Osteoblast (primary cell): ENCODE measurements at places on chromosomes 7 and 10. TPM values are rescaled to one million over a fixed set of nuclear protein-coding genes. Genes with fewer than 3 reads are reported as not detected.

DNA sequence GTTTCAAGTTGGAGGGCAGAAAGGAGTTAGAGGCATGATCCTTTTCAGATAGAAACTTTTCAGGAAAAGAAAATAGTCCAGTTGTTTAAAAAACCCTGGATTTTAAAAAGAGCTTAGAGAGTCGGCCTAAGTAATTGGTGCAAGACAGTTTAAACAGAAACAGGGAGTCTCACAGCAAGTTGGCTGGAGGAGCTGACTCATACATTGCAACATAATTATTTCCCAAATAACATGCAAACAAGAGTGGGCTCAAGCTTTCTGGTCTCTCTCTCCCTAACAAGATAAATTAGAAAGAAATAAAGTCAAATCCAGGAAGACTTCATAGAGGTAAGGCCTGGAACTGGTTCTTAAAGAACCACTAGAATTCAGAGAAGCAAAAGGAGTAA is 100.3 kb upstream of the AGBL3 start:
- no peak for DNase-seq

DNA sequence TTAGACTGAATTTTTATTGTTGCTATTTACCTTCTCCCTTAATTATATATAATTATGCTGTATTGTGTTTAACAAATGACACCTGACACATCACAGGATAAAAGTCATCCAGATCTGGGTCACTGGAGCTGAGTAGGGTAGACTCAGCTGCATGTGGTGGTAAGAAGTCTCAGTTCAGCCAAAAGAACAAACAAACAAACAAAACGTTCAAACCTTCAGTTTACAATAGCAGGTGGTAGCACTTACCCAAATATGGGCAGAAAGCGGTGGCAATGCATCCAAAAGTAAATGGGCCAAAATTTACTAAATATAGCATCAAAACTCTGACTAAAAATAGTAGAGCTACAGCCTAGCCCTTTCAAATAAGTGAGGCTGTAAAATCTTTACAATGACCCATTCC is 42.2 kb downstream of the ZWINT start:
- no peak for DNase-seq

- DNase-seq, result no peak
Measured at GRCh38 chr10:18875477-18875876, 173.1 kb upstream of the MALRD1 start.

DNA sequence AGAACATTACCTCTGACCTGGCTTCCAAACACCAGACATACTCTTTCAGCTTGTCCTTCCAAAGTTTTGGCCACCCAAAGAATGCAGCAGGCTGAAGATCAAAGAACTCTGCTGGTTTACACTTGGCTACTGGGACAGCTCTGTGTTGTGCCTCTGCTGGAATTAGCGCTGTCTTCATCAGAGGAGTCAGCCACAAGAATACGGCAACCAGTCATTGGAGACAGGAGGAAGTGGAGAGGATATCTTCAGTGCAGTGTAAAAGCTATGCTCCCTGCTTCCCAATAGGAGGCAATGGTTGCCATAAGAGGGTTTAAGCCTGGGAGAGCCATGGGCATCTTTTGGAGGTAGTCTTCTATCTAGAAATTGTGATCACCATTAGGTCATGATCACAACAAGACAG is 126.7 kb upstream of the WNT16 start:
- DNase-seq, result no peak

RBP4 gene
- 2.1 and 3.3 TPM in 2 replicates for total RNA-seq

SAP25 gene
- total RNA-seq, result not detected in 2 replicates
